BE2C (cell line): ENCODE measurements at places on chromosomes 5 and 9.

GRCh38 chr9:133113949-133114885, 6.8 kb downstream of the RALGDS start:
- DNase-seq, result peak; percentile 96

- DNase-seq, result no peak
Observed at GRCh38 chr5:71887680-71888079, 168.6 kb downstream of the CARTPT start.

- no peak for DNase-seq
Observed at GRCh38 chr9:93045521-93045920, 13.0 kb upstream of the SUSD3 start.

- DNase-seq, result no peak
Observed at GRCh38 chr9:7033076-7034045, 275.6 kb downstream of the KDM4C start.

DNA sequence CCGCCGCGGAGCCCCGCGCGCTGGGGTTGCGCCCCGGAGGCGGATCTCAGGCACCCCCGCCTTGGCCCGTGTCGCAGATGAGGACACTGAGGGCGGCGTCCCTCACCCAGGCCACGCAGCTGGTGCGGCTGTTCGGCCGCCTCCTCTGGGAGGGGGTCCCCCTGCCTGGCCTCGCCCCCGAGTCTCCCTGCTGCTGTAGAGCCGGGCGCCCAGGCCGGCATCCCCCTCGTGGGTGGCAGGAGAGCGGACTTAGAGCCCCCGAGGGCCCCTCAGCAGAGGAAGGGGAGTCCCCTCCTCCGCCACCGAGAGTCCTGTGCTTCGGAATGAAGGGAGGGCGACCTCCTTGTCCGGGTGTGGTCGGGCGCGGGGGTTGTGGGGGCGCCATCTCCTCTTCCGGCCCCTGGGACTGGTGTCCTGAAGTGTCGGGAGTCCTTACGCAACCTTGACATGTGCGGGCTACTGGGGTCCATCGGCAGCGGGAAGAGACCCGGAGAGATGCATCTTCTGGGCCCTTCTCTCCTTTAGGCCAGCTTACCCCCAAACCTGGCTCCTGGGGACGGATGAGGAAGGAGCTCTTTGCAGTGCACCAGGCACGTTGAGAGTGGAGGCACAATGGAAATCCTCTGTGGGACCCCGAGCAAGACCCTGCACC, 11.7 kb upstream of the EXOSC2 start:
- peak; percentile 54 for DNase-seq

GRCh38 chr5:120982351-120982750, 518.3 kb downstream of the PRR16 start:
- no peak for DNase-seq

GRCh38 chr9:19922476-19923118, 133.8 kb upstream of the SLC24A2 start:
- DNase-seq, result peak; percentile 25

DNA sequence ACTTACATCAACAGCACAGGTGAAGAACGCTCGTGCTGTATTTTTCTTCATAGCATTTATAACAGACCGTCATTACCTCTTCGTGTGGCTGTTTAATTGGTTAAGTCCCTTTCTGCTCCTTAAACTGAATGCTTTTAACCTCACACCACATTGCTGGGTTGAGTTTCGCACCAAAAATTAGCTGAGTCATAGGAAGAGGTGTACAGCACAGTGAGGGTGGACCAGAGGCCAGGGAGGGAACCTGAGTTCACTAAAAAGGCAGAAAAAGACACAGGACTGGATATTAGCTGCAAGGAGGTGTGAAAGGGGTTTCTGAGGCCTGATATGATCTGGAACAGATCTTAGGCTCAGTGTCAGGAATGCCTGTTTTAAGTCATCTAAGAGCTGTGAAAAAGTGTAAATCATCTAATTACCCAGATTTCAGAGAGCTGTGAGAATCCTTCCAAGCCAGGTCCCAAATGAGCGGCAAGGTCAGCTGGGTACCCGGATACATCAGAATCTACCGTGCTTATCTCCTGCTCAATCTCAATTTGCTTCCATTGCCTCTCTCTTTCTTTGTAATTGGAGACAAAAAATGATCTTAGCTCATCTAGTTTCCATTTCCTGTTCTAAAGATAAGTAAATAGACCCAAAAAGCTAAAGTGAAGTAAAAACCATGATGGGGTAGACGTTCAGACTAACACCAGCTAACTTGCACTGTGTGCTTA, 7.1 kb upstream of the CFAP90 start:
- DNase-seq, result no peak

DNA sequence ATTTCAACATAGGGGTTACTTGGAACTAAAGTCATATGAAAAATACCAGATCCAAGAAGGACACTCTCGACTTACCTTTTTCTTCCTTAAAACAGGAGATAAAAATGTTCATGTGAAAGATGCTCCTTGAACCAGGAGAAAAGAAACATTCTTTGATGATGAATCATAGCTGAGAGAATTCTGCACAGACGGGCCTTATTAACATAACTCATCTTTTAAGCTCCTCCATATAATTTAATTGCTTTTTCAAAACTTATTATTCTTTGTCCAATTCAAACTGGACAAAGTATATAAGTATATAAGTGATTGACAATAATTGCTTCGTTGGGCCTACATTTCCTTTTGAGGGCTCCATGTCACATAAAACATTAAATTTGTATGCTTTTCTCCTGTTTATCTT, 945.2 kb upstream of the C9orf72 start:
- DNase-seq, result no peak

DNA sequence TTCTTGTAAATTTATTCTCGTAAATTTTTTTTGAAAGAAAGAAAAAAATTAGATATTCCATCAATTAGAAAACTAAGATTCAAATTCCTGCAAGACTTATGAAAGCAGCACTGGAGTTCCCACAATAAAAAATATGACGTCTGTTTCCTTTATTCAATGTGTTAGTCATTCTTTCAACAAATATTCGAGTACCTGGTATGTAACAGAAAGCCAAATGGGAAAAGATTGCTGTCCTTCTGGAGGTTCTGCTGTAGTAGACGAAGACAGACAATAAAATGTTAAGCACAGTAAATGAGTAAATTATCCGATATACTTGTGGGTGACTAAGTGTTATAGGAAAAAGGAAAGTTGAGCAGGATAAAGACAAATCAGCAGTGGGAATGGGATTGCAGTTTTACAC, 92.2 kb downstream of the ADAMTSL1 start:
- no peak for DNase-seq

GRCh38 chr9:131289301-131290035, at the start of gene PLPP7:
Gene PLPP7 (plus strand): TSS chr9:131289723. CDS start chr9:131289998, 275 bp downstream.
- peak; percentile 86 for DNase-seq

- no peak for DNase-seq
Observed at GRCh38 chr9:87512311-87512710, 14.6 kb downstream of the DAPK1 start.

DNA sequence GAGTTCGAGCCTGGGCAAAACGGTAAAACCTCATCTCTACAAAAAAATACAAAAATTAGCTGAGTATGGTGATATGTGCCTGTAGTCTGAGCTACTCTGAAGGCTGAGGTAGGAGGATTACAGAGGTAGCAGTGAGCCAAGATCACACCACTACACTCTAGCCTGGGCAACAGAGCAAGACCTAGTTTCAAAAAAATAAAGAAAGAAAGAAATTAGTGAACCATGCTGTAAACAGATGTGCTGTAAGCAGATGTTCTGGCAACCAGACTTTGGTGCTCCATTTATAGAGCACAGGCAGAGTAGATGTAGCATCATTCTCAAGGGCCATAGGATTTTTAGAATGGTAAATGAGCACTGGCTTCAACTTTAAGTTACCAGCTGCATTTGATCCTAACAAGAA, 115.4 kb downstream of the ST8SIA4 start:
- DNase-seq, result no peak

DNA sequence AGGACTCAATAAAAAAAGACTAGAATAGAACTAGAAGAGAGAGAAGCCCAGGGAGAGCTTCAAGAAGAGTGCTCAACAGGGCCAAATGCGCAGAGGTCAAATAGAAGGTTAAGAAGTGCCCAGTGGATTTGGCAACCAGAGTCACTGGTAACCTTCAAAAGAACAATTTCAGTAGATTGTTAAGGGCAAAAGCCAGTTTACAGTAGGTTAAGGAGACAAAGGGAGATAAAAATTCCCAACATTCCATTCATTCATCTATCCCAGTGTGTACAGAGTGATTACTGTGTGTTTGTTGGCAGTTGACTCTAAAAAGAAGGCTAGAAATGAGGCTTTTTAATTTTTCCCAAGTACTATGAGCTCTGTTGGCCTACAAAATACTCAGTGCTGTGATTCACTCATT, 69.4 kb downstream of the RIGI start:
- DNase-seq, result no peak

GRCh38 chr5:107682533-107682932, 11.8 kb upstream of the EFNA5 start:
- no peak for DNase-seq

DNA sequence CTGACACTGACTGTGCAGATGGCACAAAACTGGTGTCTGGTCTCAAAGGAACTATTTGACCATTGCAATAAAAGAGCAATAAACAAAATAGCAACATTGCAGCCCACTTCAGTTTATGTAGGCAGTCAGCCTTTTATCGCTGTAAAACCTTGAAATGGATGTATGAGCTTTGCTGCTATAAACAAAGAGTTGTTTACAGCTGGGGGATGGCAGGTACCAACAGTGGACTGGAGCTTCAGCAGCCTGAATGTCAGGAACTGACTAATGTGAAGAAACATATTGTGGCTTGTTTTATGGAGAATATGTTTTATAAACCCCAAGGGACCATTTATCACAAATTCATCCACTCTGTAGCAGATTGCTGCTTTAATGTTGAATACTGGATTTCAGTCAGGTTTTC, 78.0 kb downstream of the PTPRD start:
- no peak for DNase-seq

GRCh38 chr9:76336027-76336426, 58.2 kb downstream of the RFK start:
- no peak for DNase-seq

DNA sequence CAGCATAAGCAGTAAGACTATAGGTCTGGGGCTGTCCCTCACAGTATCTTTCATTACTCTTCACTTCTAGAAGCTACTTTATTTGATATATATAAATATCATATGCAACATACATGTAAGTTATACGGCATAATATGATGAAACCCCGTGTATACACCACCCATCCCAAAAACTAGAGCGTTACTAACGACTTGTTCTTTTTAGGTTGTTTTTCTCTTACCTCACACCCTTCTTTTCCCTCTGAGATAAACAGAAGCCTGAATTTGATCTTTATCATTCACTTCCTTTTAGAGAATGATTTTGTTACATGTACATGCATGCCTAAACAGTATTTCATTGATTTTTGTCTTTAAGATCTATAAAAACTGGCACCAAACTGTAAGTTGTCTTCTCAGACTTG, 3.7 kb downstream of the TRMO start:
- no peak for DNase-seq
